ENCODE measurements at places on chromosomes 12 and 14.

DNA sequence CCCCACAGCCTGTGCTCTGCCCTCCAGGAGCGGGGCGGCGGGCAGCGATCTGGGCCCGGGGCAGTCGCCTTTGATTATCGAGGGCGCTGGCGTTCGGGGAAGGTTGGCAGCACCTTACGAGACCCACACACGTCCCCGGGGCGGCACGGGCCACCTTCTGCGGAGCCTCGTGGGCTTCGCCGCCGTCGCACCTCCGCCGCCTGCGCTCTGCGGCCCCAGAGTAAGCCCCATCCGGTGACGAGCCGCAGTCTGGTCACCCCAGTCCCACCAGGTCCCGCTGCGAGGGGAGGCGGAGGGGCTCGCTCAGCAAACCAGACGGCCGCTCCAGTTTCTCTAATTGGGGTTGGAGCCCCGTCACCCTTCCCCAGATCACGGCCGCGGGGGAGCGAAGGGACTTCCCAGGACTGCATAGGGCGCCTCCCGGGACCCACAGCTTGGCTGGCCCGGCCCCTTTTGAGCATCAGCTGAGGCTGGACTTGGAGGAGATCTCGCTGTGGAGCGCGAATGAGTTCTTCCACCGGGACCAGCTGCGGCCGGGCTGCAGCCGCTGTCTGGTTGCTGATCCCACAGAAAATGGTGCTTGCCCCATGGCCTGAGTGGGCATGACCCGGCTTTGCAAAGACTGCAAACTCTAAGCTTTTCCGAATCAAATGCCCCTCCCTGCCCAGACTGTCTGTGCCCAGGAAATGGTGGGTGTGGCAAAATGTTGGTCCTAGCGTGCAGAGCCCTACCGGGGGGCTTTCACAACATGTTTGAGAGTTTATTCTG, 560 bp downstream of the LGALS3 start:
- DNase-seq = peak; percentile 77

GRCh38 chr12:75710361-75711069, 199.1 kb upstream of the KRR1 start:
- DNase-seq = no peak

- peak; percentile 89 for DNase-seq
These were observed 79.2 kb downstream of the B4GALNT3 start for GRCh38 chr12:538731-539539.

- no peak for DNase-seq
These were observed 90.0 kb upstream of the CLMN start for GRCh38 chr14:95409477-95410272.

GRCh38 chr14:29232711-29233110, 466.1 kb downstream of the FOXG1 start:
- DNase-seq = no peak

DNA sequence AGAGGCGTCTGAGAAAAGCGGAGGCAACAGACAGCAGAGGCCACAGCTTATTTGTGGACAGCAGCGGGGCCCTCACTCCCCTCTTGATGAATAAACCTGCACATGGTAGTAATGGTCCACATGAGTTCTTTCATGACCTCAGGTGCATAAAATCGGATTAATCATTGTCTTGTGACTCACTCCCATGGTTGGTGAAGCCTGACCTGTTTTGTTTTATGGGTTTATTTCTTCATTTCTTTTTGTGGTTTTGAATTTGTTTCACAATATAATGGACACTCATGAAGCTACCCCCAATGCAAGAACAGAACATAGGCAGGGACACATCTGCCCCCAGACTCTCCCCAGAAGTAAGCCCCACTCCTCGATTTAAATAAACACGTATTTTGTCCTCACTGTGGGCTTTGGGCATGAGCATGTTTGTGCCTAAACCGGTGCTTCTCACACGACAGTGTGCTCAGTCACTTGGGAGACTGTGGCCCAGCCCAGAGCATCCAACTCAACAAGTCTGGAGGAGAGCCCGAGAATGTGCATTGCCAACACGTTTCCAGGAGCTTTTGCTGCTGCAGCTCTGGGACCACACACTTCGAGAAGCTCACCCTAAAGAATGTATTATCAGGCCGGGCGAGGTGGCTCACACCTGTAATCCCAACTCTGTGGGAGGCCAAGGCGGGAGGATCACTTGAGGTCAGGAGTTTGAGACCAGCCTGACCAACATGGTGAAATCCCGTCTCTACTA, 116.1 kb downstream of the SCARB1 start:
- DNase-seq = peak; percentile 99

- DNase-seq = peak; percentile 67
These were observed 139.8 kb upstream of the LGR5 start for GRCh38 chr12:71299541-71300376.

DNA sequence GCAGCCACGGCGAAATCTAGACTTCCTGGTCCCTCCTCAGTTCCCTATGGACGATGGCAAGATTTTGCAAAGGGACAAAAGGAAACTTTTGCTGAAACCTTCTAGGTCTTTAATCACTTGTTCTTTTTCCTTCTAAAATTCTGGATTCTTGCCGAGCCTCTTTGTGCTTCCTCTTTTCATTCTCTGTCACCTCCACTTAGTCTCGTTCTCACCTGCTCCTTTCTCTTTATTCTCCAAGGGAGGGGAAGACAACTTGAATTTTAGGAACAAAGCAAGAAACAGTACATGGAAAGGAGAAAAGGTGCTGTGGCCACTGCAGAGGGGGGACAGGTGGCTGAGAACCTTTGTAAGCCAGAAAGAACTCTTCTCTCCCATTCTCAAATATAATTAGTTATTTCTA, 194.8 kb downstream of the CACNA1C start:
- no peak for DNase-seq

DNA sequence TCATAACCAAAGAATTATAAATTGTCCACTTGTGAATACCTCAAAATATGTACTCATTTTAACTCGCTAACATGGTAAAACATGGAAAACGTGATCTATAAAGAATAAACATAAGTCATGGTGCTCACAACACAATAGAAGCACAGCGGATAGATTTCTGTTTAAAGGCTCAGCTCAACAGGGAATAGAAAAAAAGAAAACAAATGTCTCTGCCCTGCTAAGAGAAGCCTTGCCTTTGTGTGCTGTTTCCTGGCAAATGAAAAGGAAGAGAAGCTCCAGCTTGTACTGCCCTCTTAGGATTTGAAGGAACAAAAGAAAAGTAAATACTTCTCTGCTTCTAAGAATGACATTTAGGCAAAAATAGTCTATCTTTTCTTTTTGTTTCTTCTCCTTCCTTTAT, 121.0 kb upstream of the KRR1 start:
- no peak for DNase-seq

DNA sequence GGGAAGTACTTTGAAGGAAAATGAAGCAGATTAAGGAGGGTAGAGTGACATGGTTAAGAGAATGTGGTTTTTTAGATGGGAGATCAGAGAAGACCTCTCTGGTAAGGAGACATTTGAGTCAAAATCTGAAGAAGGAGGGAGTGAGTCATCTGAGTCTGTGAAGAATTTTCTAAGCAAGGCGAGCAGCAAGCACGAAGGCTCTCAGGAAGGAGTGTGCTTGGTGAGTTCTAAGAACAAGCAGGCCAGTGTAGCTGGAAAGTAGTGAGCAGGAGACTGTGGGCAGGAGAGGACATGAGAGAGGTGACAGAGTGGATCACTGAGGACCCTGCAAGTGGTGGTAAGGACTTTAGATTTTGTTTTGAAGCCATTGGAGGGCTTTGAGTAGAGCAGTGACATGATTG, 76.3 kb upstream of the FUT8 start:
- peak; percentile 38 for DNase-seq

- no peak for DNase-seq
These were observed 120.3 kb downstream of the GPR135 start for GRCh38 chr14:59344691-59345455.

GRCh38 chr12:72178871-72179270, 93.3 kb upstream of the TRHDE start:
- DNase-seq = no peak

GRCh38 chr12:60106214-60106613, 510.4 kb downstream of the SLC16A7 start:
- DNase-seq = peak; percentile 9

DNA sequence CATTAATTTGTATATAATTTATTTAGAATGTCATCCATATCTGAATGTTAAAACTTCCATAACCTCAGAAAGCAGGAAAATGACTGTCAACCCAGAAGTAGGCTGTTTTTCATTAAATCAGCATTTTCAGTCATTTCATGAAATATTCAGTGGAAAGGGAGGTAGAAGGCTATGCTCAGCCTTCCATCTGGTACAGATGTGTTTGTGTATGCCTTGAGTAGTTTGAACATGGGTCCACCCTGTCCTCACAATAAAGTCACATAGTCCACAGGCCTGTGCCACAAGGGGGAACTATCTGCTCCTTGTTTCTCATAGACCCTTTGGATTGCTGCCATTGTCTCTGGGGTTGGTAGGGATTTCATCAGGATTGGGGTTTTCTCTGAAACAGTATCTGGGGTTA, 9.1 kb downstream of the LACRT start:
- no peak for DNase-seq

DNA sequence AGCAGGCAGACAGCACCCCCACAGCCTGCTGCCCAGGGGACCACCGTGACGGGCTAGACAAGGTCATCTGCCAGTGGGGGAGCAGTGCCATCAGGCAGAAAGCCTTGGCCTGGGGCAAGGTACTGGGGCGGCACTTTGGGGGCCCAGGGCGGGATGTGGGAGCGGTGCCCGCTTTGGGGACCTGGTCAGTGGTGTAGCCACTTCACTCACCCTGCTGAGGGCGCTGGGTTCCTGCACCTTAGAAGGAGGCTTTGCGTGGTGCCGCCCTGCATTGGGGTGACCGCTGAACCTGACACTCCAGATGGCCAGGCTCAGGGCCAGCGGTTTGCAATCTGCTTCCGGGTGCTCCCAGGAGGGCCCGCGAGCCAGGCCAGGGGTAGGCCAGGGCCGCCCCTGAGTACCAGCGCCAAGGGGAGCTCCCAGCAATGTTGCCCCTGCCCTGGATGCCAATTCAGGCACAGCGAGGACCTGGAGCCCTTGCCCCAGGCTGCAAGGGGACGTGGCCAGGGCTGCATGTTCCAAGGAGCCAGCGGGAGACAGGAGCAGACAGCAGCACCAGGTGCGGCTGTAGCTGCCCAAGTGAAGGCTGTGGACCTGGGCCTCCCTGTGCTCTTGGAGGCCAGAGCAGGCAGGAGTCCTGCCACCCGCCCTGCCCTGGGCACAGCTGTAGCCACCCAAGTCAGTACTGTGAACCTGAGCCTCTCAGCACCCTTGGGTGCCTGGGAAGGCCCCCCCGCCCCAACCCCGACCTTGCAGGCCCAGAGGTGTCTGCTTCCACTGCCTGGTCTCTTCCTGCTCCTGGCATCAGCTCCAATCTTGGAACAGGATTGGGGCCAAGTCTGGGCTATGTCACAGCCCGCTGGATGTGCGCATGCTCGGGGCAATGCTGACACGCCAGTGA, 550.7 kb downstream of the SLC6A15 start:
- no peak for DNase-seq

- DNase-seq = no peak
These were observed 11.6 kb upstream of the HECTD1 start for GRCh38 chr14:31219169-31219568.

DNA sequence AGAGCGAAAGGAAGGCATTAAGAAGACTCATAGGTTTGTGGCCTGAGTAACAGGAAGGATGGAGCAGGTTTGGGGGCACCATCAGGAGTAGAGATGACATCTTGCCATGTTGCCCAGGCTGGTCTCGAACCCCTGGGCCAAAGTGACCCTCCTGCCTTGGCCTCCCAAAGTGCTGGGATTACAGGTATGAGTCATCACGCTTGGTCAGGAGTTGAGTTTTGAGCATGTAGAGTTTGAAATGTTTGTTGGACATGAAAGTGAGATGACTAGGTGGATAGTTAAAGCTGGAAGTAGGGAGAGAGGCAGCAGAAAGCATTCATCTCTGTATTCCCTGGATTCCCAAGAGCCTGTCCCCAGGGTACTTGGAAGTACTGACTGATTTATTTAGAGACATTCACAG, 112.6 kb downstream of the ERC1 start:
- DNase-seq = peak; percentile 17

DNA sequence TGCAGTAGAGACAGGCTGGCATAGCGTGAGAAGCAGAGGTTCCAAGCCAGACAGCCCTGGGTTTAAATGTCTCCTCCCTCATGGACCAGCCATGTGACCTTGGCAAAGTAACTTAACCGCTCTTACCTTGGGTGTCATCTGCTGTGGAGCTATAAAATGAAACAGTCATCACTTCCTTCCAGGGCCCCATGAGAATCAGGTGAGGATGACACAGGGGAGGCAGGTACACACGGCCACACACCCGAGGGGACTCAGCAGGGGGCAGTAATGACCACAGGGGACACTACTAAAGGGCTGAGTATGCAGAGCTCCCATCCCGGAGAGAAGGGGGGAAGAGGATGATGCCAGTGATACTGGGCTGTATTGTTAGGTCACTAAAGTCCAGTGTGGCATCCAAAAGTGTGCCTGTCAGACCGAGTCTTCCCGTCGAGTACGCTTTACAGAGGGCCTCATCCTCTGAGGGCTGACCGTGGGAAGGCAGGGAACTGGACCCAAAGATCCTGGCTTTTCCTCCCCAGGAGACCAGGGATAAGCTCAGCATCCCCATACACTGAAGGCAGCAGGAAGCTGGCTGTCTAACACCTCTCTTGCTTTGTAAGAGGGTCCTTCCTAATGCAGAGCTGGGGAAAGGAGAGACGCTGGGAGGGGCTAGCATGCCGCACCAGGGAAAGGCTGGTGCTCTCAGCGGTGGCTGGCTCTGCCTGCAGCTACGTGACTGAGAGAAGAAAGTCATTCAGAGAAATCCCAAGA, 94.2 kb downstream of the SINHCAF start:
- peak; percentile 25 for DNase-seq

GRCh38 chr14:65502676-65503124, 90.2 kb downstream of the FUT8 start:
- peak; percentile 88 for DNase-seq

- no peak for DNase-seq
These were observed 218.7 kb downstream of the RASSF9 start for GRCh38 chr12:85617307-85618091.

GRCh38 chr12:104604995-104605675, 148.4 kb downstream of the CHST11 start:
- DNase-seq = no peak

- no peak for DNase-seq
These were observed 85.5 kb downstream of the STON2 start for GRCh38 chr14:81314443-81315175.

GRCh38 chr12:114662512-114663177, 21.3 kb downstream of the TBX3 start:
- DNase-seq = peak; percentile 94

DNA sequence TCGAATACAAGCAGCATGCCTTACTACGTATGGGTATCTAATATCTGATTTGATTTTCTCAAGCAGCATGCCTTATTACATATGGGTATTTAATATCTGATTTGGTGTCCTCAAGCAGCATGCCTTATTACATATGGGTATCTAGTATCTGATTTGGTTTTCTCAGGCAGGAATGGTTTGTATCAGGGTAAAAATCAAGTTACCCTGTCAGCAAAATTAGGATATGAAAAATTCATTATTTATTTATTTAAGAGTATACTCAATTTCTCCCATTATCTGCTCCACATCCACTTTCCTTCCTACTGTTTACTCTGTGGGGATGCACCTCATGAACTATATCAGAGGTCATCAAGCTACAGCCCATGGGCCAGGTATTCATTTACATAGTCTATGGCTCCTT, 21.9 kb downstream of the ZNF891 start:
- DNase-seq = no peak

GRCh38 chr12:65943388-65944137, 119.3 kb downstream of the HMGA2 start:
- no peak for DNase-seq

- DNase-seq = no peak
These were observed 40.0 kb upstream of the PCNX4 start for GRCh38 chr14:60051721-60052221.

GRCh38 chr12:7833831-7834230, 38.9 kb downstream of the SLC2A14 start:
- no peak for DNase-seq

All from kidney tubule cell (primary cell).